ENCODE measurements at places on chromosomes 12 and 14. TPM values are rescaled to one million over a fixed set of nuclear protein-coding genes. Genes with fewer than 3 reads are reported as not detected.

DNA sequence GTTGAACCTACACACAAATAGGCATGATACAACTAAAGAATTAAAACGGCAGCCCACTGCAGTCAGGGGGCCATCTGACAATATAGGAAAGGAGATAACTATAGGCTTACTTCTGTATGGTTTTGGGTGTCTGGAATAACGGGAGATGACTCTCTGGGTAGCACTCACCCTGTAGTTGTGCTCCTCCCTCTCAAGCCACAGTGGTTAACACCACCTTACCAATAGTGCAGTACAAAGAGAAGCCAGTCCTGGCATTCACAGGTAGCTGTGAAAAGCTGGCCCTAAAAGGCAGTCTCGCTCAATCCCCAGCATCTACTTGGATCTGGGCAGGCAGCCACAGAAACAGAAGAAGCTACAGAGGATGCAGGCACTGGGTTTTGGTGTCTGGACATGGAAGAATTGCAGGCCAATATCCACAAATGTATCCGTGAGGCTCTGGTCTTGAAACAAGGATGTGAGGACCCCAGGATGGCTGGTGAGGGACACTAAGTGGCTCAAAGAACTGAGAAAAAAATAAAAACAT lies 93.0 kb downstream of the DPF3 start:
- DNase-seq, result no peak

Gene CCDC175
- total RNA-seq, result not detected

DNA sequence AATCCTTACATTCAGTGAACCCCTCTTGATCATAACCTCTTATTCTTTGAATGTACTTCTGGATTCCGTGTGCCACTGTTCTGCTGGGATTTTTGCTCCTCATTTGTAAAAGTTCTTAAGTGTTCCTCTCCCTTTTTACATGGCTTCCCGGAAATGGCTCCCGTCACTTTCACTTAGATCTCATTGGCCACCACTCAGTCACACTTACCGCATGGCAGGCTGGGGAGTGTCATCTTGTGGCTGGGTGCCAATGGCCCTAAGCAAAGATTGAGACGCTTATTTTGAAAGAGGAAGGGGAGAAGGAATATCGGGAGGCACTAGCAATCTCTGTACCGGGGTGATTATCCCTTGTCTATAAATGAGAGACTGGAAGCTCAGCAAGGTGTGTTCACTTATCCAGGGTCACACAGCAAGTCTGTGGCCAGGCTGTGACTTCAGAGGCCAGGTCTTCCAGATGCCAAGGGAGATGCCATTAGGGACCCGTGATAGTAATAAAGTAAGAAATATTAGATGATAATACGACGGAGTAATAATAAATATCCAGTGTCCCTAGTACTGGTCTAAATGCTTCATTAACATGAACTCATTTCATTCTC lies 68.8 kb downstream of the RNFT2 start:
- DNase-seq, result no peak

- no peak for DNase-seq
These were observed 125.7 kb upstream of the GRIP1 start for GRCh38 chr12:66804563-66804974.

DNA sequence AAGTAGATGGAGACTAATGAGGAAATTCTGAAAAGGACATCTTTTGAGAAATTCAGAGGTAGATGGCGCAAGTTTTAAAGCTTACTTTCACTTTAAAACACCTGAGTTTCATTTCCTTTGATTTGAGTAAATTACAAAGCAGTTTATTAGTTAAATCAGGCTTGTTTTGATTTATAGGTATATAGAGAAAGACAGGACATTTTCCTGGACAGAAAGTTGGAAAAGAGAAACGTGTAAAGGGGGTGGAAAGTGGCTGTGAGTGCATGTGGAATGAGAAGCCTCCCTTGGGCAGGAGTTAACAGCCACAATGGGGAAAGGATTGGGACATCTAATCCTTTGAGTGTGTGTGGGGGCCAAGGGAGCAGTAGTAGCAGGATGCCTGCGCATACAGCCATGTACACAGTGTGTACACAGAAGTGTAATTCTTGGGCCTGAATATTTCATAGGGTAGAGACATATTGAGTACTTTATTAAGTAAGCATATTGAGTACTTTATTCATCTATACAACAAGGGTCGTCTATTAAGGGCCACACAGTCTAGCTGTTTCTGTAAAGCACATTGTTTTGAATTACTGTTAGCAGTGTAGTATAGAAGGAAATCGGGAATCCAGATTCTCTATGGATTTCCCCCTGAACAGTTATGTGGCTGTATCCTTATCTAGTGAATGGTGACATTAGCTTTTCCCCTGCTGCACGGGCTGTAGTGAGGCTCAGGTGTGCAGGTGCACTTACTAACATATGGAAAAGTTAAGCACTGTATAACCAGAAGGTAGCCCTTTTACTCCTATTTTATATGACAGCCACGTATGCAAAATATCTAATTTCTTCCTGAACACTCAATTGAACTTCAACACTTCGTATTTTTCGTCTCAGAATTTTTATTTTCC lies 19.1 kb downstream of the MARK3 start:
- no peak for DNase-seq

DNA sequence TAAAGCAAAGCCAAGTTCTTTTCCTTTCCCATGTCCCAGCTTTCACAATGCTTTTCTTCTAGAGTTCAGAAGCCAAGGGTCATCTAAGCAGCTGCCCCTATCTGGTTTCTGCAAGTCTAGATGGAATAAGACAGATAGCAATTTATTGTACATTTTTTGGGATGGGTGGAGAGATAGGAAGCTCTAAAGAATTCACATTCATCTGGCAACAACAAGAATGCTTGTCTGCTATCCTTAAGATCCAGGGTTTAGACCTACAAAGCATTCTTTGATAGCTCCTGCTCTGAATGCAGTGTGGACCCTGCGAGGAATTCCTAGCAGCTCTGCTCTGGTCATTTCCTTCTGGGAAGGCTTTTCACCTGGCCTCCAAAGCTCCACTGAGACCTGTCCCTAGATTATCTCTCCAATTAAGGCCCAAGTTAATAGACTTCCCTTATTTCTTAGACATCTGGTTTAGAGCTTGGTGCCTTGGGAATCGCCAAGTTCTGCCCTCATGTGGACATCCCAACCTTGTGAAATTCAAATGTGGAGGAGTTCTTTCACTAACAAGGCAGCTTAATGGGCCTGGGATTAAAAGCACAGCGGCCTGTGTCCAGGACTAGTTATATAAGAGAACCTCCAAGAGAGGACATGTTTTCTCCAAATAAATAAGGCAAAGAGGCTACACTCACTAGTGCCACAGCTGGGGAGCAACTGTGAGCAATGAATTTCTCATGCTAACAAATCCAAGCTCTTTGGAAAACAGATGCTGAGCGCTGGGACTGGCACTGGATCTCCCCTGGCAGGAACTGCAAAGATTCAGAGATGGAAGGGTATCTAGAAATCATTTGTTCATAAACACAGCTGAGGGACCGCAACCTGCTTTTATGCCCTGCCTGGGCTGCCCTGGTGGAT lies 384.5 kb upstream of the DDHD1 start:
- DNase-seq, result peak; percentile 31

DNA sequence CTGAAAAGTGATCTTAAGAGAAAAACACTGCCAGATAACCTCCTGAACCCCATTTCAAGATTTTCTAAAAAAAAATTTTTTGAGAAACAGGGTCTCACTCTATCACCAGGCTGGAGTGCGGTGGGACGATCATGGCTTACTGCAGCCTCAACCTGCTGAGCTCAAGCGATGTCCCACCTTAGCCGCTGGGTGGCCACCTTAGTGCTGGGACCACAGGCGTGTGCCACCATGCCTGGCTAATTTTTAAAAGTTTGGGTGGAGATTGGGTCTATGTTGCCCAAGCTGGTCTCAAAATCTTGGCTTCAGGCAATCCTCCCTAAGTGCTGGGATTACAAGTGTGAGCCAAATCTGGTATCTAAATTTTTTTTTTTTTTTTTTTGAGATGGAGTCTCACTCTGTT lies 3.4 kb downstream of the PNMA1 start:
- DNase-seq, result no peak

DNA sequence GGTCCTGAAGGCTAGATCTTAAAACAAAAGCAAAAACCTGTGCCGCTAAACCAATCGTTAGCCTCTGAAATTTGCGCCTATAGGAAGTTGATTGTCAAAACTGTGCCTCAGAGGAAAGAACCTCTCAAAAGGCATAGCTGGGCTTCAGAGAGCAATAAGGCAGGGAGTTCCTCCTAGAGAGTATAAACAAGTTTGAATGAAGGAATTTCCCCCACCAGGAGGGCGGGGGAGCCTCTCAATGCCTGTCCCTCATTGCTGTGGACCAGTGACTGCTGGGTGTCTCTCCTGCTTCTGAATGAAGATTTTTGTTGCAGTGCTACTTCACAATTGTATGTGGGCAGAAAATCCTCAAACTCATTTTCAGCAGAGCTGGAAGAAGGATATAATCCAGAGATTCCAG lies 88.6 kb downstream of the KCNK10 start:
- no peak for DNase-seq

- DNase-seq, result no peak
These were observed 47.2 kb downstream of the RPH3A start for GRCh38 chr12:112838731-112839130.

Gene TAS2R30
- 0.75 TPM for total RNA-seq

Gene TEDC1
- 18.6 TPM for total RNA-seq
